ENCODE measurements at places on chromosomes 5 and 9.

GRCh38 chr9:20314981-20315380 lies 307.3 kb downstream of the MLLT3 start:
- DNase-seq, result no peak

DNA sequence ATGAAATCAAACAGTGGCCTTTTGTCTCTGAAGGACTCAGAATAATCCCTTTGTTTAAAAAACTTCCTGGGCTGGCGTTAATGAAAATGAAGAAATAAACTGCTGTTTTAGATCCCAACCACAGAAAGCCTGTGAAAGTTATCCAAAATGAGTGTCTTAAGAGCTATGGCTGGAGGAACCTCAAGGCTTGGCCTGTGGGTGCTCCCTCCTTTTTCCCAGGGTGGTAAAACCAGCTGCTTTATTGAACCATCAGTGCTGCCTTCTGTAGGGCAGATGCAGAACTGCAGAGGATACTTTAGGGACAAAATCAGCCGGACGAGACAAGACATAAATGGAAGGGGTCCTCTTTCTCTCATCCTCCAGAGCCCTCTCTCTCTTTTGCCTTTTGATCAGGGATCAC lies 100.9 kb downstream of the SMARCA2 start:
- peak; percentile 22 for DNase-seq

- DNase-seq, result no peak
Observed at GRCh38 chr5:158303275-158303674, 444.3 kb upstream of the CLINT1 start.

DNA sequence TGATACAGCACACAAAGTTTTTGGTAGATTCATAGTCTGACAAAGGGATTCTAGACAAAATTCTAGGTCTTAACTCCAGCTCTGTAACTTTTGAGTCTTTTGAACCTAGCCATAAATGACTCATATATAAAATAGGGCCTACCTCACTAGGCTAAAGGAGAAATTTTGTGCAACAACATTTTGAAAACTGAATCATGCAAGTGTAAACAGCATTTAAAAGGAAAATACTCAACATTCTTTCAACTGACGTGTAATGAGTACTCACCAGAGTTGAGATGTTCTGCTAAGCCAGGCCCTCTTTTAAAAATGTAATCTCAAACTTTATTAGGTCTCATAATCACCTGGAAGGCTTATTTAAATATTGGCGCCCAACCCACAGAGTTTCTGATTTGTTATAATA lies 113.2 kb downstream of the STK32A start:
- no peak for DNase-seq

DNA sequence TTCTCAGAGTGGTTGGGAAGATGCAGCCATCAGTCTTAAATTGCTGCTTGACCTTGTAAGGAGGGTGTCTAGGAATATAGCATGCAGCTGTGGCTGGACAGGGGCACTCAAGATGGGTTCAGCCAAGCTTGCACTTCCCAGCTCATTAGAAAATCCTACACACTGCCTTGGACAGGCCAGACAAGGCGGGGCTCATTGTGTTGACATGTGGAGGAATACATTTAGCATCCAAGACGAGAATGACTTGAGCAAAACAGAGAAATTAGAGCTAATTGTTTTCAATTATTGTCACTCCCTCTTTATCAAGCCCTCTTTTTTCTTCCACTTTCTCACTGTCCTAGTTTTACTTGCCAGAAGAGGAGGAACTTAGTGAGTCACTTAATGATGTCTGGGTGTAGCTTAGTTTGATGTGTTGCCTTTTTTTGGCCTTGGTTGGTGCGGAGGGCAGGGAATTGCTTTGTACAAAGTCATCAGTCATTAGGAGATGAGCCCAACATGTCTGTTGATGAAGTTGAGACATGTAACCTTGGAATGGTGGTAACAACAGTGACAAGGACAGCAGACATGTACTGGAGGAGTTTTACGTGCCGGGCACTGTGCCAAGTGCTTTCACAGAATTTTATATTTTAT lies 1219.3 kb upstream of the WWC1 start:
- peak; percentile 13 for DNase-seq

DNA sequence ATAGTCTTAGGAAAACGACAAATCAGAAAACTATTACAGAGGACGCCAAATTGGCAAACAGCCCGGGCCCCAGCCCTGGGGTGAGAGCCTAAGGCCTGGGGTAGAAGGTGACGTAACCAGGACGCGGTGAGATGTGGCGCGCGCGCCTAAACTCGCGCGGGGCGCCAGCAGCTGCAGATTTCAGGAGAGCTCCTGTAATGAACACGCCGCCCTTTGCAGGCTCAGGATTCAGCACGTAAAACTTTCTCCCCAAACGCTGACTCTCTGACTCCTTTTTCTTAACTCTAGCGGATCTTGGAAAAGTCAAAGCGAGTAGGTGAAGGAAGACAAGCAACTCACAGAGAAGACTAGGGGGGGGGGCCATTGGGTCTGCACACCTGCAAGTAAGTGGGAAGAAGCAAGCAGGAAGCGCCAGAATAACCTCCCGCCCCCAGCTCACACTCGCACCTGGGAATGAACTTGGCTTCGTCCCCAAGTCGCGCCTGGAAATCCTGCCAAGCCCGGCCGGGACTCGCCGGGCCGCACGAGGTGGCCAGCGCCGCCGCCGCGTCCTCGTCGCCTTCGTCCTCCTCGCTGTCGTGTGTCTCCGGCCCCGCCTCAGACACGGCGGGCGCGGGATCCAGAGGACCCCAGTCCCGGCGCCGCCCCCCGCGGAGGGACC lies 822 bp downstream of the RASEF start:
- DNase-seq, result peak; percentile 30

DNA sequence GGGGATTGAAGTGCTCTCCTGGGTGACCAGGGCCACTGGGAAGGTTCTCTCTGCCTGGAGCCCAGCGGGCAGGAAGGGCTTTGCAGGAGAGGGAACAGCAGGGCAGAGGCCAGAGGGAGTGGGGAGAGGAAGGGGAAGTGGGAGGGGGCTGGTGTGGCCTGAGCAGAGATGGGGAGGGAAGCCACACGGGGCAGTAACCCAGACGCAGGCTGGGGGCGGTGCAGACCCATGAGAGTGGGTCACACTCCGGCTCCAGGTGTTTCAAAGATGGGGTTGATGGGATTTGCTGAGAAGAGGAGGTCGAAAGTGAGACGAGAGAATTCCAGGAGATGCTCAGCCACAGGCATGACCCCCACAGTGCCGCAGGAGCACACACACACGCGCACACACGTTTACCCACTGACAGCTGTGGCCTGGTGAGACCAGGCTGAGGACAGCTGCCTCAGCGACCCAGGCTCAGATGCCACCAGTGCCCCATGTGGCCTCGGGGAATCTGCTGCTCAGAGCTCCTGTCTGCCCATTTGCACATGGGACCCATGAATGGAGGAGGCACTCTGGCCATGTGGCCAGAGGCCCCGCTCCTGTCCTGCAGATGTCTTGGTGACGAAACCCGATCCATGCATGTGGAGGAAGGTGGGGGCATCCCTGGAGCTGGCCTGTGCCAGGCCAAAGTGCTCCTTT lies 32.7 kb upstream of the FCN2 start:
- DNase-seq, result no peak

GRCh38 chr5:129459777-129460671 lies at the start of gene ADAMTS19:
Gene ADAMTS19 (plus strand): TSS chr5:129460298. CDS start chr5:129460392, 94 bp downstream.
- DNase-seq, result peak; percentile 69

DNA sequence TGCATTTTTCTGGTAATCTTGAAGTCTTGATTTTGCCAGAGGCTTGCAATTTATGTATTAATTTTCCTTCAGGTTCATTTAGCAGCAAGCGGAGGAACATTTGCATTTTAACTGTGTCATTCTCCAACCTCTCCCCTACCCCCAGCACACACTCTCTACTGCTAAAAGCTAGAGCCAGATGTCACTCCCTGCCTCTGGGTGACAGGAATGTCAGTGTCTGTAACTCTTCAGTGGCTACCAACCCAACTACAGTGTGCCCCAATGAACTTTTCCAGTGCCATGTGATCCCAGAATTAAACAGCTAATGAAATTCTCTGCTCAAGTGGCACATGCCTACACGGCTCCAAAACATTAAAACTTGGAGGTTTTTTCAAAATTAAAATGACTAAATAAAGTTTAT lies 260.3 kb downstream of the GOLPH3 start:
- DNase-seq, result no peak

DNA sequence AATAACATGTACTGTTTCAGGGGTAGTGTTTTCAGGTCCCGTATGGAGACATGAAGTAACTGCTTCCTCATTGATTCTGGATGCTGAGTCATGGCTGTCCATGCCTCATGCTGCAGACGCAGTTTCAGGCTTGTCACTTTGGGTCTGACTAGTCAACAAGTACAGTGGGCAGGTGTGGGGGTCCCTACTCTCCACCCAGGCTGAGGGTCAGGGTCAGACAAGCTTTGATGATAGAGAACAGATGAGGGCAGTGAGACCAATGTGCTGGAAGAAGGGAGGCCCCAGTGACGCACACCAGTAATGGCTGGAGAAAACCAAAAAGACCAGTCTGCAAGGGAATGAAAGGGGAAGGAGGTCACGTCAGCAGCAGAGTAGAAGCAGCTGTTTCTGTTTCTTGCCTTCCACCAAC lies 80.0 kb upstream of the NFIL3 start:
- no peak for DNase-seq

GRCh38 chr5:1107167-1108022 lies 4.5 kb downstream of the SLC12A7 start:
- no peak for DNase-seq

DNA sequence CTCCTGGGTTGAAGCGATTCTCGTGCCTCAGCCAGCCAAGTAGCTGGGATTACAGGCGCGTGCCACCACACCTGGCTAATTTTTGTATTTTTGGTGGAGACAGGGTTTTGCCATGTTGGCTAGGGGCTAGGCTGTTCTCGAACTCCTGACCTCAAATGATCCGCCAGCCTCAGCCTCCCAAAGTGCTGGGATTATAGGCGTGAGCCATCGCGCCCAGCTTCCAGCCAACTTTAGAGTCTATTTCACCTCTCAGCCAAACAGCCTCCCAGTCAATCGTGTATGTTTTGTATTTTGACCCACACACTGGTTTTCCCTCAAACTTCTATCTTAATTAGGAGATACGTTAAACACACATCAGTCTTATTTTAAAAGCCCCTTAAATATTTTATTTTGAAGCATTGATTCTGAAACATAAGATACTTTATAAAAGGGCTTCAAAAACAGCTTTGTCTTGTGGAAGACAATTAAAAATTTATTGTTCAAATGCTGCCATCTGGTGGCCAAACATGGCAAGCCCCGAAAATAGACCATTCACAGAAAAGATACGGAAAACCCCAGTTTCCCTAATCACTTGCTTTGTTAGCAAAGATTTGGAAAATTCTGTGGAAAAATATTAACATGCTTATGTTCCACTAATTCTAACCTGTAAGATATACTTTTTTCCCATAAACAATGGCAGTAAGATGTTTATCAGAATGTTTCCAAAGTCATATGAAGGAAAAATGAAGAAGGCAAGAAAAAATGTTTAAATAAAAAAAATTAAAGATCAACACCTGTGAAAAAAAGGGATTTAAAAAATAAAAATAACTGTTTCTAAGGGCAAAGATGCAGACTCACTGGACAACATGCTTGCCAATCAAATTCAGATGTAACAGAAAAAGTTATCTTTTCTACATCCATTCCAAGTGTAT lies 33.1 kb downstream of the APTX start:
- DNase-seq, result peak; percentile 64

DNA sequence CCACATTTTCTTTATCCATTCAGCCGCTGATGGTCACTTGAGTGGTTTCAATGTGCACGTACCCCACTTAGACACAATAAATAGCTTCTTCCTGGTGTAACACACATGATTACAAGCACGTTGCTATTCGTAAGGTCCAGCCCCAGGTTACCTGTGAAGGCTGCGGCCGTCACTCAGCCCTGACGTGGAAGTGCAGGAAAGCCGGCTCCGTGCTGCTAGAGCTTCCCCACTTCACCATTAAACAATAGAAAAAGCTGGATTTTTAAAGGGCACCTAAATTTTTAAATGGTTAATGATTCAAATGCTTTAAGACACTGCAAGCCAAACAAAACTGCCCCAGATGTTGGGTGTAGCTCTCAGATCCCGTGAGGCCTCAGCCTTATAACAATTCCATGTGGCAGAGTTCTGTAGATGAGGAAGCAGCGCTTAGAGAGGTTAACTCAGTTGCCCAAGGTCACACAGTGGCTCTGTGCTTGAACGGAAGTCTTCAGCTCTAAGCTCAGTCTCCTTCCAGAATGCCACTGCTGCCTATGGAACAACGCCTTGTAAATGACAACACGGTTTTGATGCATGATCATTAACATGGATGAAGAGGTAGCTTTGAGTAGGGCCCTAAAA lies 125.7 kb downstream of the COL23A1 start:
- no peak for DNase-seq

GRCh38 chr5:96321345-96321744 lies 111.7 kb downstream of the PCSK1 start:
- peak; percentile 34 for DNase-seq

GRCh38 chr9:19623941-19624340 lies 164.9 kb downstream of the SLC24A2 start:
- no peak for DNase-seq

- no peak for DNase-seq
Observed at GRCh38 chr5:141732417-141732816, 50.4 kb upstream of the ARAP3 start.

DNA sequence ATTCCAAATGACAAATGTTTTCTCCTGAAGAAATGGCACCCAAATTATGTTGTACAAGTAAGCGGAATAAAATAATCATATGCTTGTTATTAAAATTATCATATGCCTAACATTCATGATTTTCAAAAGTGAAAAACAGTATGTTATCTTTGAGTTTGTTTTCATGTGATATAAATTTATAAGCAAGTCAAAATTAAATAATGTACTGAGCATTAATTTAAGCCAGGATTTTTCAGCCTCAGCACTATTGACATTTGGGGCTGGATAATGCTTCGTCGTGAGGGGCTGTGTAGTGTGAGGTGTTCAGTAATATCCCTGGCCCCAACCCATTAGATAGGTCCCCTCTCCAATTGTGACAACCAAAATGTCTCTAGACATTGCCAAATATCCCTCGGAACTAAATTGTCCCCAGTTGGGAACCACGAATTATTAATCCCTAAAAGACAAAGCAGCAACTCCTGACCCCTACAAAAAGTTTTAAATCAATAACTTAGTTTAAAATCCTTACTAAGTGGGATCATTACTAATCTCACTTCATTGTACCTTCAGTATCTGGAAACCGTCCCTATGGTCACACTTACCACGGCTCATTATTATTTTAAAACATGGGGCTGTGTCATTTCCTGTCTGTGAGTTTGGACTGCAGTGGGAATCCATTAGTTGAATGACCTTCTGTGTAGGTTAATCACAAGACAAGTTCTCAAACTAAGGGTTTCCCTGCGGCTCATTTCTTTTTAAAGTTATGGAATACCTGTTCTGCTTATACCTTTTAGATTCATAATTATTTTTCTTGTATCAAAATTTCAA lies 1.3 kb upstream of the NNT start:
- peak; percentile 20 for DNase-seq

- DNase-seq, result no peak
Observed at GRCh38 chr9:93011114-93011513, 47.4 kb upstream of the SUSD3 start.

DNA sequence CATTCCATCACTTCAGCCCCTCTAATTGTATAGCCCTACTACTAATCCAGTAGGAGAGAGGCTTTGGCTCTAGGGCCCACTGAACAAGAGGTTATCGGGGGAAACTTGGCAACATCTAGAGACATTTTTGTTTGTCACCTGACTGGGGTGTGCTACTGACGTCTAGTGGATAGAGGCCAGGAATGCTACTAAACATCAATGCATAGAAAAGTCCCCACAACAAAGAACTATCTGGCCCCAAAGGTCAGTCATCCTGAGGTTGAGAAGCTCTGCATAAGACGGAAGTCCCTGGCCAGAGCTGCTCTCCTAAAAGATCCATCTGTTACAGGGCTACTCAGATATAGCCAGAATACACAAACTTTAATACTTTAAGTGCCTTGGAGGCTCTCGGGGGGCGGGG lies 570.6 kb upstream of the KLF4 start:
- no peak for DNase-seq

- DNase-seq, result no peak
Observed at GRCh38 chr9:133485531-133486260, 6.8 kb upstream of the SLC2A6 start.

Measured in AG20443 (cell line).